ENCODE measurements at places on chromosomes 3 and 15.
A peak's percentile ranks its signal among the peaks of the same experiment; 100 is the strongest.

GRCh38 chr3:170081079-170081741 lies 43.4 kb downstream of the GPR160 start:
- DNase-seq: no peak

GRCh38 chr3:42651248-42652091 lies 2.0 kb upstream of the ZBTB47 start:
- no peak for DNase-seq

- no peak for DNase-seq
Observed at GRCh38 chr15:85048430-85048829, 66.8 kb downstream of the PDE8A start.

DNA sequence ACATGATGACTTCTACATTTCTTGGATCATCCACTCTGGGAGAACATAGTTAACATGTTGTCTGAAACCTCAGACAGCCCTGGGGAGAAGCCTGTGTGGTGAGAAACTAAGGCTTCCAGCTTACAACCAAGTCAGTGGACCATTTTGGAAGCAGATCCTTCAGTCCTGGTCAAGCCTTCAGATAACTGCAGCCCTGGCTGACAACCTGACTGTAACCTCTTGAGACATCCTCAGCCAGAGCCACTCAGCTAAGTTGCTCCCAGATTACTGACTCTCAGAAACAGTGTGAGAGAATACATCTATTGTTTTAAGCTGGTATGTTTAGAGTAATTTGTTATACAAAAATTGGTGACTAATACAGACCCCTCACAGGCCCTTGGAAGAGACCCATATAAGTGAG lies 50.9 kb upstream of the KPNA4 start:
- DNase-seq: no peak

GRCh38 chr3:142276781-142277180 lies 51.4 kb upstream of the GK5 start:
- no peak for DNase-seq

DNA sequence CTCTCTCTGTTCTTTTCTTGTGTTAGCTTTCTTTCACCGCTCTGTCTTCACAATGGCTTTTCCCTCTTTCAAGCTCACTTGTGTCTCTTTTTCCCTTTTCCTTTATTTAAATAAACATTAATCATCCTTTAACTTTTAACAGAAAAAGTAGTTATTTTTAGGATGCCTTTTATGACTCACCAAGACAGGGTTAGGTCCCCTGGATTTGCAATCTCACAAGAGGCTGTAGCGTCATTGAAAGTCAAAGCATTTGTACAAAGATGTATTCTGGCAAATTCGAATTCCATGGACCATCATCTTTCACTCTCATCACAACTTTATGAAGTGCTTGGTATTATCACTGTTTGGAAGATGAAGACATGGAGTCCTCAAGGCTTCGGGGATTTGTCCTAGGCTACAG lies 34.8 kb upstream of the MCTP2 start:
- DNase-seq: no peak

DNA sequence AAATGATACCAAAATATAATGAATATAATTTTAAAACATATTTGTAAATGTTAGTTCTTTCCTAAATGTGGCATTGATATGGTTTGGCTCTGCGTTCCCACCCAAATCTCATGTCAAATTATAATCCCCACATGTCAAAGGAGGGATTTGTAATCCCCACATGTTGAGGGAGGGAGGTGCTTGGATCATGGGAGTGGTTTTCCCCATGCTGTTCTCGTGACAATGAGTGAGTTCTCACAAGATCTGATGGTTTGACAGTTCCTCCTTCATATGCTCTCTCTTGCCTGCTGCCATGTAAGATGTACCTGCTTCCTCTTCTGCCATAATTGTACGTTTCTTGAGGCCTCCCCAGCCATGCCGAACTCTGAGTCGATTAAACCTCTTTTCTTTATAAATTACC lies 12.0 kb downstream of the CGGBP1 start:
- no peak for DNase-seq

- no peak for DNase-seq
Observed at GRCh38 chr15:77781946-77782240, 149.2 kb upstream of the LINGO1 start.

DNA sequence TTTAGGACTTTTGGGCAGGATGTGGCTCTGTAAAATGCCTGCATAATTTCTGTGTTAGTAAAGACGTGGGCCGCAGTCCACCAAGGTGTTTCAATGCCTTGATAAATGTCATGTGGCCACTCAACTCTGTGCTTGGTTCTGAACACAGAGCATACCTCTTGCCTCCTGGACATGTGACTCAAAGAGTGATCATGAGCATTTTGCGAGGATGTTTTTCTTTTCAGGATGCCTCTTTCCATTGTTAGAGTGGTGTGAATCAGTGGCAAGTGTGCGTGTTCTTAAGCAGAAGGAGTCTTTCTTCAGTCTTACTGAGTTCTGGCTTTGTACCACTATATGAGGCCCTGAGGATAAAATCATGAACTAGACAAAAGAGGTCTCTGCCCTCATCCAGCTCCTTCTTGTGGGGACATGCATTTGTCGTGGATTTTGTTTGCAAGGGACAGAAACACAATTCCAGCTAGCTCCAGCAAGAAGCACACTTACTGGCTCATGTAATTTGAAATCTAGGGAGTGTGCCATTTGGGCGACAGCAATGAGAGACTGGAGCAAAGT lies 363.4 kb downstream of the LRTM1 start:
- no peak for DNase-seq

DNA sequence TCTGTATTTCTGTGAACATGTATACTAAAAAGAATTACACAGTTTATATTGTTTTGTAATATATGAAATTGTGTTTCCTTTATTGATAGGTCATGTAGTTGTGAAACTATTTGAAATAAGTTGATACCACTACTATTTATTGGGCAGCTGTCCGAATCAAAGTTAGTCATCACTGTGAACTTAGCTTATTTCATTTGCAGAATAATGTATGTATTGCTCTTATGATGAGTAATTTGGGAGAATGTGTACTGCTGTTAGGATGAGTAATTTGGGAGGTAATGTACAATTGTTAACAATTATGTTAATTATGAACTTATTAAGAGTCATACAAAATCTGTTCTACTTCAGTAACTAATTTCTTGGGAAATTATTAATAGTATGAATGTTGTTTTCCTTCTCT lies 22.2 kb downstream of the FXR1 start:
- no peak for DNase-seq

- peak; percentile 8 for DNase-seq
Observed at GRCh38 chr3:76570436-76571057, 469.4 kb upstream of the ROBO2 start.

DNA sequence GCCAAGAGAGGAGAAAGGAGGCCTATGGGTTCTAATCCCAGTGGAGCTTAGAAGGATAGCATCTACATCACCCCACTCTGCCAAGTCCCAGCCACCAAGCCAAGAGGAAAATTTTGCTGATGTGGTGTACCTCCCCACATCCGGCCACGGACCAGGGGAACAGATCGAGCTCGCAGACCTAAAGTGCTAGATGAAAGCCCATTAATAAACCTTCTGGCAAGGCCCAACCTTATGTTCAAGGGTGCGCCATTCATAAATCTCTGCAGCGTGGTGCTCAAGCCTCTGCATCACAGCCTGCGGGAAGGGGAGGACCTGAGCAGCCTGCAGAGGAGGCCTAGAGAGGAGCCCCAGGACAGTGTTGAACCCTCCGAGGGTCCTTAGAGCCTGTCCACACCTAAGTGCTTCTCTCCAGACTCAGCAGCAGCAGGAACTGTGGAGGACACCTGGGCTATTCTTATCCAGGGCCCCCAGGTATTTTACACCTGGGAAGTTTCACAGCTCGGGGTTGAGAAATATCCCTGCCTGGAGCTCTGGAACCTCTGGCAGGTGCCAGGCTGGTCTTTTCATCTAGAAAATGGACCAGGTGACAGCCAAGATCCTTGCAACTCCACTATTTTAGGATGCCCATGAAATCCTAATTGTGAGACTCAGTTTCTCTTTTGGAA lies 68.0 kb downstream of the MRPL46 start:
- no peak for DNase-seq

GRCh38 chr15:70029297-70029701 lies 68.4 kb downstream of the TLE3 start:
- no peak for DNase-seq

DNA sequence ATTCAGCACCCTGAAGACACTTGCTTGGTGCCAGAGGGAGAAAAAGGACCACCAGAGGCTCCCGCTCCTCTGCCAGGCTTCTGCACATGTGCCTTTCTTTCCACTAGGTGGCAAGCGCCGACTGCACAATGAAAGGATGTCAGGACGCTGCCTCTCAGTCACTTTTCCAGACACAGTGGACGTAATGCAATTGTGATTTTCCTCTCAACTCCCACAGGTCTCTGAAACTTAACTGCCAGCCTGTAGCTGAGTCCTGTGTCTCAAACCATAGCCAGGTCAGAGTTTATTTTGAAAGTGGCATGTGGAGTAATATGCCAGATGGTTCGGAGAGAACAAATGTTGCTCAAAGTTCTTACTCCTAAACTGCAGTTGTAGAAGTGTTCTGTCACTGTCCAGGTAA lies 162.9 kb downstream of the ITPR1 start:
- peak; percentile 75 for DNase-seq

DNA sequence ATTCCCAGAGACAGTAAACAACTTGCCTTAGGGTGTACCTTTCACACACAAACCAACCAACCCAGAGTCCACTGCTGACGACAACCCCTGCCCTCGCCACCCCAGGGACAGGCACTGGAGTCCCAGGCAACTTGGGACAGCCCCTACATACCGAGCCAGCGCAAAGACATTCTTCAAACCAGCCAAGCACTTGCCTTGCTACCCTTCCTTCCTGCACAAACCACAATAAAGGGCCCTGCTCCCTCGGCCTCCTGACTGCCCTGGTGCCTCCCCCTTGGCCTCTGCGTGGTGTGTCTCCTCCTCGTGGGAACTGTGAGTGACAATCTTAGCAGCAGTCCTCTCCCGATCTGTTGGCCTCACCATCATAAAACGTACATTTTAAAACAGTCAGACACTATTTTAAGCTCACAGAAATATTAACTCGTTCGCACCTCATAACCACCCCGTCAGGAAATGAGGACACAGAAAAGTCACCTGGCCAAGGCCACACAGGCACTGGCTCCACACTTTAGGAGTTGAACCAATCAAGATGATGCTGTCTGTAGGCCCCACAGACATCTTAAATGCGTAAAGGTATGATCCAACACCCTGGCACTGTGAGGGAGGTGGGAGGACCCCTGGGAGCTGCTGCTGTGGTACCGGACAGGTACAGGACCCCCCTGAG lies 113.8 kb downstream of the ADCY5 start:
- no peak for DNase-seq

GRCh38 chr15:85412066-85412465 lies 31.7 kb downstream of the AKAP13 start:
- no peak for DNase-seq

GRCh38 chr15:78105476-78106241 lies 13.3 kb downstream of the SH2D7 start:
- no peak for DNase-seq

- DNase-seq: no peak
Observed at GRCh38 chr15:31027910-31028578, 36.6 kb upstream of the MTMR10 start.

DNA sequence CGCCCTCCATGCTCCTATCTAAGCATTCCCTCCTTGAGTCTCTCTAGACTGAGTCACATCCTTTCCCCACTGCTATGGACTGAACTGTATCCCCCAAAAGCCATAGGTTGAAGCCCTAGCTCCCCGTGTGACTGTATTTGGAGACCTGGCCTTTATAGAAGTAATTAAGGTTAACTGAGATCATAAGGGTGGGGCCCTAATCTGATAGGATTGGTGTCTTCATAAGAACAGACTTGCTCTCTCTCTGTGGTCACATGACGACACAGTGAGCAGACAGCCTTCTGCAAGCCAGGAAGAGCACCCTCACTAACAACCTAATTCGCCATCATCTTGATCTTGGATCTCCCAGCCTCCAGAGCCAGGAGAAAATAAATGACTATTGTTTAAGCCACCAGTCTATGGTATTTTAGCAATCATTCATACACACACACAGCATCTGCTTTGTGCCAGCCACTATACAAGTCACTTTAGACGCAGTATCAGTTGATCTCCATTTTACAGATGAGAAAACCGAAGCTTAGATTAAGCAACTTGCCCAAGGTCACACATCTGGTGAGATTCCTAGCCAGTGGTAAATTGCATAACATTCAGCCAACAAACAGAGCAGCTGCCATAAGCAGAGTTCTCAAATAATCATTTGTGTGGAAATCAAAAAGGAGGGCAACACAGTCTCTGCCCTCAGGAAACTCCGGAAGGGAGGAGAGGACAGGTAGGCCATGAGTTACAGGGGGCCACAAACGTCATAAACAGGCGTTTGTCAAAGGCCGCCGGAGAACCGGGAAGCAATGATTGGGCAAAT lies 66.3 kb upstream of the HES1 start:
- DNase-seq: no peak

DNA sequence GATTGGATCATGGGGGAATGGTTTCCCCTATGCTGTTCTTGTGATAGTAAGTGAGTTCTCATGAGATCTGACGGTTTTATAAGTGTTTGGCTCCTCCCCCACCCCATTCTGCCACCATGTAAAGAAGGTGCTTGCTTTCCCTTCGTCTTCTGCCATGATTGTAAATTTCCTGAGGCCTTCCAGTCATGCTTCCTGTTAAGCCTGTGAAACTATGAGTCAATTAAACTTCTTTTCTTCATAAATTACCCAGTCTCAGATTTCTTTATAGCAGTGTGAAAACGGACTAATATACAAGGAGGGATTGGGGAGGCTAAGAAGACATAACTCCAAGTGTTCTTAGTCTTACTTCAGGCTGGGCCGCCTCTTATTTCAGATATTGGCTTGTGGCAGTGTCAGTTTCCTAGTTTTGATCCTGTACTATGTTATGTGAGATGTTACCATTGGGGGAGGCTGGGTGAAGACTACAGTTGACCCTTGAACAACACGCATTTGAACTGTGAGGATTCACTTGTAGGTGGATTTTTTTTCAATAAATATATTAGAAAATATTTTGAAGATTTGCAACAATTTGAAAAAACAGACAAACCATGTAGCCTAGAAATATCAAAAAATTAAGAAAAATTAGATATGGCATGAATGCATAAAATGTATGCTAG lies 44.9 kb downstream of the NMD3 start:
- DNase-seq: no peak

DNA sequence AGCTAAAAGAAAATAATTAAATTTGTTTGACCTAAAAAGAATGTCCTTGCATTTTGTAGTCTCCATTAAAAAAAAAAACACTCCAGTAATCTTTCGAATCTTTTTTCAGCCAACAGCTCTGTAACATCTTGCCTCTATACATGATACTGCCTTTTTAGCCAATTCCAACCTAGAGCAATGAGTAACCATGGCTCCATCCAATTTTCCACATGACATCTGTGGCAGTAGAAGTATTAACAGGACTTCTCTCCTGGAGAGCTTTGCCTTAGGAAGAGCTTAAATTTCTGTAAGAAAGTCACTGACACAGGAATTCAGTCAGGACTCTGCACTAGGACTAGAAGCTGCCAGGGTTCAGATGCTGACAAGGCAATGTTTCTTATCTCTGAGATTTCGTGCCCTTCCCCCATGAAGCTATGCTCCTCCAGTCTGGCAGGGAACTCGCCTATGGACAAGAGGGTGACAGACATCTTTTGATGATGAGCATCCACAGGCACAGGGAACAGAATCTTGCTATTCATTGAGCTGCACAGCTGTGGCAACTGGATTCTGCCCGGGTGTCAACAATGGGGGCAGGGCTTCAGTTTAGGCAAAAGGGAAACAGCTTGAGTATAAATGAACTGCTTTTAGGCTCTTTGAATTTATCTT lies 81.8 kb downstream of the ALCAM start:
- no peak for DNase-seq
